ENCODE measurements at places on chromosomes 1 and 21. TPM values are rescaled to one million over a fixed set of nuclear protein-coding genes. Genes with fewer than 3 reads are reported as not detected.

GRCh38 chr21:45488931-45489721, 53.1 kb downstream of the SLC19A1 start:
- no peak for DNase-seq

The PCAT6 gene
- 4.2 TPM for polyA plus RNA-seq

- no peak for DNase-seq
Observed at GRCh38 chr1:14292520-14292919, 306.0 kb upstream of the KAZN start.

The OR2AK2 gene
- polyA plus RNA-seq: not detected

- no peak for DNase-seq
Observed at GRCh38 chr1:62450301-62450700, 13.5 kb downstream of the USP1 start.

DNA sequence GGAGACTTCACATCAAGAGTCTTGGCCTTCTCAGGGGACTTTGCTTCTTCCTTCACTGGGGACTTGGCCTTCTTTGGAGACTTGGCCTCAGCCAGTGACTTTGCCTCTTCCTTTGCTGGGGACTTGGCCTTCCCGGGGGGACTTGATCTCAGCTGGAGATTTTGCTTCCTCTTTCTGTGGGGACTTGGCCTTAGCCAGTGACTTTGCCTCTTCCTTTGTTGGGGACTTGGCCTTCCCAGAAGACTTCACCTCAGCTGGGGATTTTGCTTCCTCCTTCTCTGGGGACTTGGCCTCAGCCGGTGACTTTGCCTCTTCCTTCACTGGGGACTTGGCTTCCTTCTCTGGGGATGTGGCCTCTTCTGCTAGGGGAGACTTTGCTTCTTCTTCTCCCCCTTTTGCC, 13.5 kb upstream of the CD2 start:
- no peak for DNase-seq

The CHRM3 gene
- 6.5 TPM for polyA plus RNA-seq

All from renal pelvis (tissue), 12 donors.